M059J (cell line): ENCODE measurements at places on chromosomes 5 and 9. TPM values are rescaled to one million over a fixed set of nuclear protein-coding genes. Genes with fewer than 3 reads are reported as not detected.

DNA sequence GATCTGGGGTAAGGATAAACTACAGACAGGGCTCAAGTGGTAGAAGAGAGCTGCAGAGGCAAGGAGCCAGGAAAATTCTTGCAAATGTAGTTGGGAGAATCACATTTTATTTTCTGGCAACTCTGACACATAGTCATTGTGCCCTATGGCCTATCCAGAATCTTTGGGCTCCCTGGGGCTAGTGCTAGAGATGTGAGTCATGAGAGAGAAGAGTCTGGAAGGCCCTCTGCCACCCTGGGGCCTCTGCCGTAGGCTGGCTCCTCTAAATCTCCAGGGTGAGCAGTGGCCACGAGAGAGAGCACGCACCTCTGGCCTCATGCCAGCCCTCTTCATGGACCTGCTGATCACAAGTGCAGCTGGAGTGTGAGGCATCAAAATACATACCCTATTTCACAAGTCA is 74.3 kb upstream of the SSBP2 start:
- peak; percentile 98 for DNase-seq

GRCh38 chr9:107155244-107155817 is 127.7 kb upstream of the RAD23B start:
- no peak for DNase-seq

The ZNF462 gene
- total RNA-seq: 6.6 and 17.8 TPM in 2 replicates

The MORN5 gene
- not detected in 2 replicates for total RNA-seq

The GPR21 gene
- not detected in 2 replicates for total RNA-seq

- no peak for DNase-seq
Observed at GRCh38 chr9:91320299-91320698, 41.4 kb downstream of the AUH start.

GRCh38 chr5:53792338-53792737 is 231.9 kb downstream of the NDUFS4 start:
- DNase-seq: no peak

- DNase-seq: no peak
Observed at GRCh38 chr9:135505406-135506187, 5.1 kb downstream of the MRPS2 start.

- peak; percentile 91 for DNase-seq
Observed at GRCh38 chr9:128558431-128559310, 6.3 kb downstream of the SPTAN1 start.

The GARIN3 gene
- not detected in 2 replicates for total RNA-seq

The PHYHD1 gene
- not detected in 2 replicates for total RNA-seq

GRCh38 chr5:107289030-107289714 is 381.6 kb downstream of the EFNA5 start:
- no peak for DNase-seq

DNA sequence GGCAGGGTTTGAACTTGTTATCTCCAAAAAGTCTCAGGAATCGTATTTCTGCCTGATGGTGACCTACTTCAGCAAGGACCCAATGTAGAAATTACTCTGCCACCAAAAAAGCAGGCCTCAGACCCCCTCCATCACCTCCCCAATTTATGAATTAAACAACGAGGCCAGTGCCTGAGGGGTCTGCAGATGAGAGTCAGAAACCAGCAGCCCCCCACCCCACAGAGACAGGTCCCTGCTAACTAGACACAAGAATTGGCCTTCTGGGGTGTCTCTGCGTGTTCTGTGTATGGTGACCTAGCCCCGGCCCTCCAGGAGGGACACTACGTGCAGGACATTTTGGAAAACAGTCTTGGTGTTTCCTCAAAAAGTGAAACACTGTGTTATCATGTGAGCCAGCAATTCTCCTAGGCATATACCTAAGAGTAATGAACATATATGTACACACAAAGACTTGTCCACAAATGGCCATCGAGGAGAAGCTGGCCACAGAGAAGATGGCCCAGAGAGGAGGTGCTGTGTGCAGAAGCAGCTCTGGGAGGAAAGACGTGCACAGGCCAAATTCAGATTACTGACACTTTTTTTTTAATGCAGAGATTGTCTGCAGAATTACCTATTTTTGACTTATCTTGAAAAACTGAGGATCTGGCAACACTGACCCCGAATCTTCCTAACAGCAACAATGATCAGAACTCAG is 93.8 kb downstream of the ADAMTS2 start:
- DNase-seq: no peak

The SQSTM1 gene
- total RNA-seq: 390 and 442 TPM in 2 replicates

The STPG3 gene
- not detected in 2 replicates for total RNA-seq

The CLIC3 gene
- total RNA-seq: 11.0 and 18.9 TPM in 2 replicates

The MCIDAS gene
- 0.59 TPM in 1 of 2 replicates, not detected in the other for total RNA-seq

- DNase-seq: no peak
Observed at GRCh38 chr5:175103746-175104145, 340.2 kb downstream of the DRD1 start.

DNA sequence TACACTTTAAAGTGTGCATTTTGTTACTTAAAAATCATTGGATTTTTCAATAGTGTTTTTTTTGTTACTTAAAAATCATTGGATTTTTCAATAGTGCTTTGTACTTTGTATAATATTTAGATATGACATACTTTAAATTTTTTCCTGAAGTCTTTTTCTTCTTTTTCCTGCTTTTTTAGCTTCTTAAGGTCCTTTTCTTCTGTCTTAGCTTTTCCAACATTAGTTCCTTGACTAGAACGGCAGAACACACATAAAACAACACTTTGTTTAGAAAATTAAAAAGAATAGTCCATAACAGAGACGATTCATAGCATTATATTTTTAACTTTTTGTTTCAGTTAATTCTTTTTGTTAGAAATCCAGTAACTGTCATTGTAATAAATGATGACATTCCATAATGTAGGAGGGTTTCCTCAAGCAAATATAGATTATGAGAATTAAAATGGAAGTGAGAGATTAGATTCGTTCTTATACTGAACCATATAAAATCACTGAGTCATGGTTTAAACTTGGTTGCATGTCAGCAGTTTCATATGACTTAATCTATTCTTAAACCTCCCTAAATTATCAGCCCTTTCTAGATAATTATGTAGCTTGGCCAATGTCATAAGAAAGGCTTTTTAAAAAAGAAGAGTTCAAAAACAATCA is 45.3 kb upstream of the RICTOR start:
- no peak for DNase-seq

- no peak for DNase-seq
Observed at GRCh38 chr5:159489779-159490178, 159.5 kb upstream of the IL12B start.

DNA sequence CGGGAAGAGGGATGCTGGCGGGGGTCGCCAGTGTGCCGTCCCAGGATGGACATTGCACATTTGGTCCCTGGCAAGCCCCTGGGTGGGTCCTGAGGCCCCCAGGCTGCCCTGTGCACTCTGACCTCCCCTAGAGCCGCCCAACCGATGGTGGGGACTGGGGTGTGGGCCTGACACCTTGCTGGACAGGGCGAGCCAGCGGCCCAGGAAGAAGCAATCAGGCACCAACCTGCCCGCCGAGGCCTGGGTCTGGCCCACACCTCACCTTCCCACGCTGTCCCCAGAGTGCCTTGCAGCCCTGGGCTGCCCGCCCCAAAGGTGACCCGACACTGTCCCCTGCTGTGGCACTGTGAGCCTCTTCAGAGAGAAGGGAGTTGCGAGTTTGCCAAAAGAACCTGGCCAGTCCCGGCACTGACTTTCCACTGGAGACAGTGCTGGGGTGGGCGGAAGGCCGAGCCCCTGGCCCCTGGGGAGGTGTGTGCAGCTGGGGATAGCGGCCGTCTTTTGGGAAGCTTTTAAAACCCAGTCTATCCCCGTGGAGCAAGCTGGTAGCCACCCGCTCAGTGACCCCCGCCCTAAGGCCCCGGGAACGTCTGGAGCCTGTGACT is 12.0 kb upstream of the NRARP start:
- DNase-seq: no peak

The IRF1 gene
- 31.7 and 36.1 TPM in 2 replicates for total RNA-seq

GRCh38 chr5:14143841-14144585 is 871 bp downstream of the TRIO start:
- peak; percentile 32 for DNase-seq

The RNF38 gene
- total RNA-seq: 16.2 and 27.3 TPM in 2 replicates

DNA sequence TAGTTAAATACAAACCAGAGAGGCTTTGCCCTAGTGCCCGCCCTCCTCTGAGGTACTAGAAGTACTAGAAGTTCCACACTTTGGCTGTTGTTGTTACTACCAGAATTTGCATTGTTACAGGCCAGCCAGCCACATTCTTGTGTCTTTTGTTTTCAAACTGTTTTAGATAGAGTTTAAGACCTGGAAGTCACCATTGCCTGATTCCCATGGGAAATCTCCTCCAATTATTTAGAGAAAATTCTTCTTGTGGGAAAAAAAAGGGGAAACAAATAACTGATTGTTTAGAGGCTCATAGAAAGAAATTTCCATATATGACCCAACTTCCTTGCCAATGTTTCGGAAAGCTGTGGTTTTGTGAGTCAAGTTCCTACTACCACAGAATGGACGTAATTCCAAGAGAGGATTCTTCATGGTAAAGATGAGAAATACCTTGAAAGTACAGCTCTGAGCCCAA is 252.2 kb downstream of the GOLPH3 start:
- DNase-seq: peak; percentile 95

The PCDHA8 gene
- not detected in 2 replicates for total RNA-seq

- peak; percentile 58 for DNase-seq
Observed at GRCh38 chr9:78030296-78030552, 1.4 kb downstream of the GNAQ start.

The PCDHGC5 gene
- total RNA-seq: 2.0 and 2.2 TPM in 2 replicates

DNA sequence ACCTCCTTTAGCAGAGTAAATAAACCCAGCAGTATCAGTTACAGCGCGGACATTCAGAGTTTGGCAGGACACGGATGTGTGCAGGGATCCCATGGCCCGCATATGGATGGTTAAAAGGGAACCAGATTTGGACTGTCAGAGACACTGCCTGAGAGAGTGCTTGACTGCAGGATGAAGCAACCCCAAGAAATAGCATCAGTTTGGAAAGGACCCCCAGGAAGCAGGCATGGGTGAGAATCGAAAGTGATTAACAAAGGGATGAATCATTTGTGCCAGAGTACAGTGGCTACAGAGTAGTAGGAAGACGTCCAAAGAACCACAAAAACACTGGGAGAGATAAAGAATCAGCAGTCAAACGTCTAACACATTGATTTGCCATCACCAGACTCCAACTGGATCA is 5.5 kb downstream of the C7 start:
- peak; percentile 83 for DNase-seq

GRCh38 chr9:107809871-107810460 is 320.4 kb upstream of the KLF4 start:
- peak; percentile 91 for DNase-seq

GRCh38 chr5:88183255-88183654 is 85.4 kb downstream of the TMEM161B start:
- peak; percentile 20 for DNase-seq

DNA sequence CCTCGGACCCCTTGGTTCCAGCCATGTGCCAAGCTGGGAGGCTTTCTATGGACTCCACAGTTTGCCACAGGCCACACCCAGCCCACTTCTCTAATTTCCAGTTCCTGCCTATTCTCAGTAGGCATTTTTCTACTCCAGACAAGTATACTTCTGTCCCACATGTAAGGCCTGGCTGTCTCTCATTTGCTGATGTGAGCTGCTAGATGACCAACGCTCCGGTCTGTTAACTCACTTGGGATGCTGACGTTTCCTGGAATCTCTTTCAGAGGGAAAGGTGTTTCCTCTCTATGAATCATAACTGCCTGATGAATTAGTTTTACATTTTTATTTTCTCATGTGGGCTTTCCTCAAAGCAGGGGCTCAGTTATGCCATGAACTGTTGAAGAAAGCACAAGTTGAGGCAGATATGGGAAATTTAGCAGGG is 36.3 kb downstream of the ERGIC1 start:
- peak; percentile 92 for DNase-seq

- no peak for DNase-seq
Observed at GRCh38 chr9:26742828-26743476, 149.7 kb downstream of the CAAP1 start.

- DNase-seq: no peak
Observed at GRCh38 chr5:128532127-128532526, 5.9 kb downstream of the FBN2 start.

DNA sequence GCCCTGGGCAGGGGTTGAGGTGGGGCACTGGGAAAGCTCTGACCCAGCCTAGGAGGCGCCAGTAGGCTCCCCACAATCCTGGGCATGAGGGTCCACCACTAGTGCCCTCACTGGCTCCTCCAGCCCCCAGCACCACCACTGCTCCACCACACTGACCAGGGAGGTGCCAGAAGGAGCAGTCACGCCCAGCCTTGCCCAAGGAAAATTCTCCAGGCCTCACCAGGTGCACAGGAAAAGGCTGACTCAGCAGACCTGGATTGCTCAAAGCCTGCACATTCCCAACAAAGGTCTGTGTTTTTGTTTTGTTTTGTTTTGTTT is 62.9 kb downstream of the ZNF354C start:
- DNase-seq: no peak

The LURAP1L gene
- 1.2 and 3.2 TPM in 2 replicates for total RNA-seq

DNA sequence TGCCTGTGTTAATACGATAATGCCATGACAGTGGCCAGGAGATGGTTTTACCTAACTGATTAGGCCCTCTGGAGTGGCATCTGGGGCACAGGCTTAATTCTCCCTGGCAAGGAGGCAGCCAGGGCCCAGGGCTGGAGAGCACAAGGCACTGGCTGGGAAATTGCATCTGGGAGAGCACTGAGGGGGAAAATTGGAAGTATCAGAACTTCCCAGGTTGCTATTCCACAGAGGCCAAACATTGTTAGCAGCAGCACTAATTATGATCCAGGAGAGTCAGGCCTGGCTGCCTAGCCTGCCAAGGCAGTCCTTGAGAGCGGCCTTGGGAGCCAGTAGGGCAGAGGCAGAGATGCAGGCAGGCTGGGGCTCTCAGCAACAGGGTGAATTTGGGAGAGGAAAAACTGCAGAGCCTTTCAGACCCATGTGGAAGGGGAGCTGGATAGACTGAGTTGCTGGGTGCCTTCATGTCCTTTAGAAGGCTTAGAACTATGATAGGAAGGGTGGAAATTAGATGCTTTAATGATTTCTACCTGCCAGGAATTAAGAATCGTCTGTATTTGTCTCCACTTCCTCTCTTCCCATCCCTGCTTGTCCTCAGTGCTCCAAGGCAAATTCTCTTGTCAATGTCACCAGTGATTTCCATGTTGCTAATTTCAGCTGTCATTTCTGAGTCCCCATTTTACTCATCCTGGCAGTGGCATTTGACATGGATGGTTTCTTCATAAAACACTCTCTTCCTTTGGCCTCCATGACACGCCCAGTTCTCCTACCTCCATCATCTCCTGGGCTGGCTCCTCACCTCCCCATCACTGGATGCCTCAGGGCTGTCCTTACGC is 56.1 kb upstream of the HSPA9 start:
- no peak for DNase-seq

The IL3 gene
- total RNA-seq: not detected in 2 replicates

GRCh38 chr9:113650207-113651131 is 186.9 kb downstream of the RGS3 start:
- DNase-seq: peak; percentile 80

GRCh38 chr9:111400564-111400898 is 70.5 kb upstream of the OR2K2 start:
- peak; percentile 10 for DNase-seq

The KCNV2 gene
- not detected in 2 replicates for total RNA-seq

DNA sequence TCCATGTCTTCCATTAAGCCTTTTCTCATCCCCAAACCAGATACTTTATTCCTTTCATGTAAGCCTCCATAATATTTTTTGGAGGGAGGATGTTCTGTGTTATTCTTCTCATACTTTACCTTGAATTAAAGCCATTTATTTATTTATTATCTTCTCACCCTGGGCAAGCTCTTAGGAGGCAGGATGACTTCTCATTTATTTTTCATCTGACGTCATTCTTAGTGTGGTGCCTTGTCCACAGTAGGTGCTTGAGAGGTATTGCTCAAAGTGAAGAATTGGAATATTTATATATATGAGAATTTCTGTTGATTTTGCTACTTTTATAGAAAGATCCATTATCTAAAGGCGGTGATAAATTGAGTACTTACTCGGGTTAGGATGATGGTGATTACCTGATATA is 458.3 kb upstream of the ACTBL2 start:
- DNase-seq: no peak
